NCI-H187 treated with DMSO at 0.1 percent for 48 hours (cell line): ENCODE measurements at places on chromosomes 2 and 18.

DNA sequence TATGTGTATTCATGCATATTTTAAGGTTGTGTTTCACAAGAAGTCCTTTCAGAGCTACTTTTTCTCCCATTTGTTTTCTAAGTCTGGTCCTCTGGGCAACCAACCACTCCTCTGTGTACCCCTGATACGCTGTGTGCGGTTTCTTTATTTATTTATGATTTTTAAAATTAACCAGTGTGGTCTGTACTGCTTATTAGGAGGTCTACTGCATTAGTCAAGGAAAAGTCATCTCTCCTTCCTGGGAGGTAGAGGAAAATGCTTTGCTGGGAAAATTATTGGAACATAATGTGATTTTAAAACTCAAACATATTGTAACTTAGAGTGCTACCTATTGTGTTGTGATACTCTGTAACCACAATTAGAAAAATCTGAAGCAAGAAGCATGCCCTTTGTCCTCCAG is 1404.3 kb downstream of the SUCLG1 start:
- DNase-seq, result no peak

DNA sequence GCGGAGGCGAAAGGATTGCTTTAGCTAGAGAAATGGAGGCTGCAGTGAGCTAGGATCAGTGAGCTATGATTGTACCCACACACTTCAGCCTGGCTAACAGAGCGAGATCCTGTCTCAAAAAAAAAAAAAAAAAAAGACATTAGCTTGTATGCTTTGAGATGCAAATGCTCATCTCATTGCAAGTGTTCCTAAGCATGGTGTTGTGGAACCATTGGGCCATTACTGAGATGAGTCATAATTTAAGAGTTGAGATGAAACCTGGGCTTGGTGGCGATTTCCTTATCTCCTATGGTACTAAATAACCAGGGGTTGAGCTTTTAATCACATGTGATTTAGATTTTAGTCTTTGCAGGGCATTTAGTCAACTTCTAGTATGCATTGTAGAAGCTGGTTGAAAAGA is 2.2 kb downstream of the PLEKHA3 start:
- no peak for DNase-seq

DNA sequence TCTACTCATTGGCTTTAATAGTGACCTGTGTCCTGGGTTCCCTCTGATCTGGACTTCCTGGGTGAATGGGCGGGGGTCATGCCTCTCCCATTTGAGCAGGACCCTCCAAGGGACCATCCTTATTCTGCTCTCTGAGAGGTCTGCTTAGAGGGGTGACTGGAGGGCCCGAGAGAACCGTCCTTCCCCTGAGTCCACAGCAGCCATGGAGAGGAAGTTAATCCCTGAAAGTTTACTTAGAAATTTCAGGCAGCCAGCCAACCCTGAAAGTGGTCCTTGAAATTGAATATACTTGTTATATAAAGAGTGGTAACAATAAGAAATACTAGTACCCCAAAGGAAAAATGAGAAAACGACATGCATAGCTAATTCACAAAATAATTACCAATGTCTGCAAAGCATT is 226.1 kb downstream of the DYSF start:
- DNase-seq, result no peak

GRCh38 chr2:160063879-160064612 is 1.6 kb upstream of the PLA2R1 start:
- DNase-seq, result no peak

DNA sequence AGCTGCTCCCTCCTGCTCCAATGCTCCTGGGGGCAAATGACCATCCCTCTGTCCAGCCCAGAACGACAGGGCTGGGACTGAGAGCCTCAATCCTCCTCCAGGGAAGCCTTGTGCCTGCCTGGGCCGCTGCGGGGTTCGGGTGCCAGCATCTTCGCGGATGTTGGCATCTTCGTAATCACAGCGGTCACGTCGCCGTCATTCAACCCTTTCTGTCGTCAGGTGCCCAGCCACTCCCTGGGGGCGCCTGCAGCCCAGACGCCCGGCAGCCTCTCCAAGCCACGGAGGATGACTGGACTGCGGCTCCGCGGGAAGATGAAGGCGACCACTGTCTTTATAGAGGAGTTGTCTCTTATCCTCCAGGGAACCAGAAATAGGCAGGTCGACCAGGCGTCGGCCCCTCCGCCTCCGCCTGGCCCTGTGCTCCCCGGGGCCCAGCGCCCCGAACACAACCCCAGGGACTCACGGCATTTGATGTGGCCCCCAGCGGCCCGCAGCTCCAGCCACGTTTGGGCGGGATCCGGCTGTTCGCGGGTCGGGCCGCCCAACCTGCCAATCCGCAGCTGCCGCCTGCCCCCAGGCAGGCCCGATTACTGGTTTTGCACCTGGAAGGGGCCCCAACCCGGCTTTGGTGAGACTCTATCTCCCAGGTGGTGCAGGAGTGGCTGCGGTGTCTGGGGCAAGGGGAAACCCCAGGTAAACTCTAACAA is 113.9 kb downstream of the THNSL2 start:
- DNase-seq, result no peak
